ENCODE measurements at places on chromosomes 11 and 22.
A peak's percentile ranks its signal among the peaks of the same experiment; 100 is the strongest.

DNA sequence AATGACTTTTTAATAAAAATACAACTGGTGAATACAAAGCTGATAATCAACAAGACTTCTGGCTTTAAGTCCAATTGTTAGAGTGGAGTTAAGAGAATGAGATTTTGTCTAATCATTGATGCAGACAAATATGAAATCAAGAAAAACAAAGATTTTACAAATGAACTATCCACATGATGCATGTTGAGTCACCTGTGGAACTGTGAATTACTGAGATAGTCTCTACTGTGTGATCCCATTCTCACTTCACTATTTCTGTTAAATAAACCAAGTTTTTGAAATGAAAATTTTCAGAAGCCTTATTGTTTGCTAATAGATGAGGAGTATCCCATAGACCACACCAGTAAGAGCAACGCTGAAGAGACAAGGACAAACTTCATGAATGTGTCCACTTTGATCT lies 8.4 kb upstream of the CTSC start:
- DNase-seq: no peak

- no peak for DNase-seq
Measured at GRCh38 chr11:75814363-75814676, 690 bp upstream of the UVRAG start.

- DNase-seq: no peak
Measured at GRCh38 chr11:71391796-71392195, 56.4 kb downstream of the DHCR7 start.

GRCh38 chr11:45607995-45608394 lies 57.4 kb downstream of the CHST1 start:
- DNase-seq: no peak

- no peak for DNase-seq
Measured at GRCh38 chr11:122847466-122847865, 9.2 kb downstream of the CRTAM start.

- DNase-seq: no peak
Measured at GRCh38 chr11:35949242-35949641, 5.4 kb downstream of the LDLRAD3 start.

DNA sequence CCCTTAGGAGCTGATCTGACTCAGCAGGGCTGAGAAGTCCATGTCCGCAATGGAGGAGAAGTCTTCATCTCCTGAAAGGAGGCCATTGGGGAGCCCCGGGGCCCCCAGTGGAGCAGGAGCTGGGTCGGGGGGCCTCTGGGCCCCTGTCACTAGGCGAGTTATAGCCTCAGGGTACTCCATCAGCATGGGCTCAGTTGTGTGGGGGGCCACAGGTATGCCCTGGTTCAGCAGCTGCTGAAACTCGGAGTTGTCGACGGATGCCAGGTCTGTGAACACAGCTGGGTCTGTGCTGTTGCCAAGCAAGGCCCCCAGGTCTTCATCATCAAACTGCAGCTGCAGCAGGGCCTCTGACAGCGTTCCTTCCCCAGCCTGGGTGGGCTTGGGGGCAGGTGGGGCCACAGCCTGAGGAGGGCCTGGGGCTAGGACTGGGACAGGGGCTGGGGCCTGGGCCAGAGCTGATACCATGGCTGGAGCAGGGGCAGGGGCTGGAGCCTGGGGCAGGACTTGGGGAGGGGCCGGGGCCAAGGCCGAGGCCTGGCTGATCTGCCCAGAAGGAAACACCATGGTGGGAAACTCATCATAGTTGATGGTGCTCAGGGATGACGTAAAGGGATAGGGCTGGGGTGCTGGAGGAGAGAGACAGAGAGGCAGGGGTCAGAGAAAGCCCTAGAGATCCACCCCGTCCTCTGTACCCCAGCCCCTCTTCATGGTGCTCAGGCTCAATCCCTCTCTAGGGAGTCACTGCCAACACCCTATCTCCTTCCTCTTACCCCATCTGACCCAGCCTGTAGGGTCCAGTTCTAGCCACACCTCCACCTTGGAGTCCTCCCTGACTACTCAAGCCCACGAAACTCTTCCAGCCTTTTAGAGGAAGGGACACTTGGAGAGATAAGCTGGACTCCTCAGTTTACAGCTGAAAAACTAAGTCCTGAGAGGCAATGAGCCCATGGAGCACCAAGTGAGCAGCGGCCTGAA lies 8.1 kb downstream of the RELA start:
- no peak for DNase-seq

DNA sequence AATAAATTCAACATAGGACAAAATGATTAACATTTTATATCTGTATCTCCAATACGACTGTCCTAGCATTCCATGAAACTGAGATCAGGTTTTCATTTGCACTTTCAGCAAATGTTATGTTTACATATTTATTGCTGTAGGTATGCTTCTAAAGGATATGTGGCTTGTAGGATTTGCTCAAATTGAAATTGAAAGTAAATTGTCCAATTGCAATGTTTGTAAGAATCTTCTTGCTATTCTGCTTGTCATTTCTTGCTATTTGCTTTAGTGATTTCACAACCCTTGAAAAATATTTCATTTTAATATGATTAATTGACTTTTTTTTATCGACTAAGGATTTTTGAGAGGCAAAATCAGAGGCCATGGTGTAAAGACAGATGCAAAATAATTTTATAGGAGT lies 904.2 kb upstream of the RAG2 start:
- no peak for DNase-seq

GRCh38 chr11:120137187-120137610 lies 714 bp downstream of the TRIM29 start:
- DNase-seq: no peak

GRCh38 chr22:19488884-19489843 lies 9.4 kb downstream of the CDC45 start:
- no peak for DNase-seq

DNA sequence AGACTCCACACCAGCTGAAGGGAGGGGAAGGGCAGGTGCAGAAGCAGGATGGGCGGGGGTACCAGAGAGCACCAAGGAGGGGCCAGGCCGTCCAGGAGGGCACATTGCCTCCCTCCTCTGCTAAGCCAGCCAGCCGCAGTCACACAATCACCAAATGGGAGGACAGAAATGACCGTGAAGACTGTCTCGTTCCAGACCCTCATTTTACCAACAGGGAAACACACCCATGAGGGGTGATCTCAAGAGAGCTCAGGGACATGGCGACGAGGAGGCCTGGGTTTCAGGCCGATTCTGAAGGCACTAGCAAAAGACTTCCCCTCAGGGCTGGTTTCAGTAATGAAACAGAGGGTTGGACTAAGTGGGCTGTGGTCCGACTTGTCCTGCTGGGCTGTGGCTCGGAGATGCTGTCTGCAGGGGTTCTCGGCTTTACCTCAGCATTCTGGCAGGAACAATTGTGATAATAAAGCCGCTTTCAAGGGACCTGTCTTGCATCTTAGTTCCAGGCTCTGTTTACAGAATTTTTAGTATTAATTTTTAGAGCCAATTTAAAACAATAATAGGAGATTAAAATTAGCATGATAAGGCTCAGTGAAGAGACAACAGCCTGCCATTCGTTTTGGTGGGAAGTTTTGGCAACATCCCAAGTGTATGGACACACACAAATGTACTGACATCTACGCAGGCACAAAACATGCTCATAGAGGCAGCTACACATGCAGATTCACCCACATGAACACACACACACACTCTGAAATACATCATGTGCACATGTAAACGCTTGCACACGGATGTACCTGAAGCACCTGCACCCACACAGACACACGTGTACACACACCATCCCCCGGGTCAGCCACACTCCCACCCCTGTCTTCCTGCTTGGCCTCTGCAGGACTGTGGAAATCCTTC lies 2.0 kb upstream of the B3GAT1 start:
- DNase-seq: no peak

- DNase-seq: no peak
Measured at GRCh38 chr11:14746857-14747395, 103.3 kb downstream of the PDE3B start.

- DNase-seq: peak; percentile 78
Measured at GRCh38 chr11:62680825-62681240, 2.0 kb upstream of the UBXN1 start.

GRCh38 chr11:2791139-2791520 lies 91.3 kb upstream of the KCNQ1OT1 start:
- DNase-seq: no peak

DNA sequence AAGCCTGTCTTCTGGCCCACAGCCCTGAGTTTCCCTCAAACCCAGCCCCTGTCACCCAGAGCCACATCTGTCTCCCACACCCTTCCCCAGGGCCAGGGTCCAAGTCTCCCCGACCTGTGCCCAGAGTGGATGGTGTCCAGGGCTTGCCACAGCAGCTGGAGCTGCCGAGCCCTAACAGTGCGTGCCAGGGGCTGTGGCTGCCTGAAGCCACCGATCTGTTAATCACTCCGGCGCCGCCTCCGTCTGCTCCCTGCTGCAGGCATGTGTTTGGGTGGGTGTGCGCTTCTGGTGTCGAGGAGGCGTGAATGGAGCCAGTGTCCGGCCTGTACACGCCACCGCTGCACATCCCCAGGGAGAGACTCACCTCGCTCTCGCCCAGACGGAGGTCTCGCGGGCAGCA lies 26.1 kb downstream of the SHISAL1 start:
- no peak for DNase-seq

DNA sequence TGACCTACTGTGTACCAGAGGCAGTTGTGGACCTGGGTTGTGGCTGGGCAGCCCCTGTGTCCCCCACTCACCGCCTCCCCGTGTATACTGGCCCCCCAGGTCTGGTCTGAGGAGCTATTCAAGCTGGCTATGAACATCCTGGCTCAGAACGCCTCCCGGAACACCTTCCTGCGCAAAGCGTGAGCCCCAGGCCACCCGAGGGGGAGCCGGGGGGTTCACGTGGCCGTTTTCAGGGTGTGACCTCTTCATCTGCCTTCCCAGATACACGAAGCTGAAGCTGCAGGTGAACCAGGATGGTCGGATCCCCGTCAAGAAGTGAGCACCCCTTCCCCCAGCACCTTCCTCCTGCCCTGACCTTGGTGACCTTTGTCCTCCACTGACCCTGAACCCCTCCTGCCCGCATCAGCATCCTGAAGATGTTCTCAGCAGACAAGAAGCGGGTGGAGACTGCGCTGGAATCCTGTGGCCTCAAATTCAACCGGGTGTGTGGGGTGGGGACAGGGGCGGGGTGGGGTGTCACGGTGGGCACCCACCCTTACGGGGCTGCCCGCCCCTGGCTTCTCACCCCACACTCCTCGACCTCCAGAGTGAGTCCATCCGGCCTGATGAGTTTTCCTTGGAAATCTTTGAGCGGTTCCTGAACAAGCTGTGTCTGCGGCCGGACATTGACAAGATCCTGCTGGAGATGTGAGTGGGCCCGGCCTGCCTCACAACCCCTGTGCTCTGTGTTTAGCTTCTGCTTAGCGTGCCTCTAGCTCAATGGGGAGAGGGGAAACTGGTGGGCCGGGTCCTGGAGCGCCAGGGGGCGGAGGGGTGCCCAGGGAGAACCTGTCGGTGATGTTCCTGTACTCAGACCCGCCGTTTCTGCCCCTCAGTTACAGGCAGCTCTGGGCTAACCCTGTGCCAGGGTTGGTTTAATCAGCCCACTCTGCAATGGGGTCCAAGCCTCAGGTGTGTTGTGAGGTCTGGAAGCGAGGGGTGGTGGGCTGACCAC lies 4.1 kb downstream of the PLCB3 start:
- no peak for DNase-seq

DNA sequence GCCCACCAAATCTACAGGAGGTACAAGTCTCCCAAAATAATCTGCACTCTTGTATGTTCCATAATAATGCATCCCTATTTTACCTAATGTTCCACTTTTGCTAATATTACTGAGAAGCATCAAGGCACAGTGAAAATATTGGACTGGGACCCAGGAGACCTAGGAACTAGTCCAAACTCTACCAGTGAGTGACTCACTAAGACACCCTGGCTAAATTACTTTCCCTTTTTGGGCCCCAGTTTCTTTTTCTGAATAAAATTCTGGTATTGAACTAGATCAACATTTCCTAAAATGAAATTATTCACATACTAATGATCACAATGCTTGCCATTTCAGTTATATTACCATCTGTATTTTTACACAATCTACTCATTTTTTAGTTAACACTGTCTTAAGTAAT lies 19.6 kb downstream of the THAP12 start:
- DNase-seq: no peak

GRCh38 chr22:38721551-38721950 lies 15.8 kb downstream of the GTPBP1 start:
- no peak for DNase-seq

- DNase-seq: no peak
Measured at GRCh38 chr11:116180806-116181600, 591.8 kb downstream of the BUD13 start.

DNA sequence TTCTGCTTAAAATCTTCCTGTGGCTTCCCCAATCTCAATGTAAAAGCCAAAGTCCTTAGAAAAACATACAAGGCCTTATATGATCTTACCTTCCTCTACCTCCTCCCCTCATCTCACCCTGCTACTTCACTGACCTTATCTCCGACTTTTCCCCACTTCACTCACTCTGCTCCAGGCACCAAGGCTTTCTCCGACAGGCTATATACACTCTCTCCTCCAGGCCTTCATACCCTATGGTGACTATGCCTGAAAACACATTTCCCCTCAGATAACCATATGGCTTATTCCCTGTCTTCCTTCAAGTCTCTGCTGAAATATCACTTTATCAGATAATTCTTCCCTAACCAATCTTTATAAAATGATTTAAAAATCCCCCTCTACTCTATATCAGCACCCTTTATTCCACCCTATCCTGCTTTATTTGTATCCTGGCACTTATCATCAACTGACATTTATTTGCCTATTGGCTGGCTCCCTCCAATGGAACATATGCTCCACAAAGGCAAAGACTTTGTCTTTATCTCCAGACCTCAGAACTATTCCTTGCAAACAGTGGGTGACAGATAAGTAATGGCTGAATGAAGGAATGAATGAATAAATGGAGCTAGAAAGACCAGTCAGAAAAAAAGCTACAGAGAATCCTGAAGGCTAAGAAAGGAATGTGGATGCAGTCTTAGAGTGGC lies 52.7 kb downstream of the PAK1 start:
- DNase-seq: no peak

DNA sequence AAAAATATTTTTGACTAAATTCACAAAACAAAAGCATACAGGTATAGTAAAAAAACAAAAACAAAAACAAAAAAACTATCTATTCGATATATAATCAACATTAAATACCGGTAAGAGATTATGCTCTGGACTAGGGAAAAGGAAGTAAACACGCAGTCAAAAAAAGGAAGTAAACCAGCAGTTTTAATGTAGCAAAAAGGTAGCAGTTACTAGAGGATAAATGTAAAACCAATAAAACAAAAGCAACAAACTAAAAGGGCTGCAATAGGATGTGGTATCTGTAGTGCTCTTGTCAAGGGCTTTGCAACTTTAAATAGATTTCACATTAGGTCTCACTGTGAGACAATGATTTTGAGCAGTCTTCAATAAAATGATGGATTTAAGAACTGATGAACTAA lies 2.4 kb downstream of the TRIM22 start:
- no peak for DNase-seq

GRCh38 chr11:33633251-33634003 lies 67.2 kb downstream of the C11orf91 start:
- peak; percentile 45 for DNase-seq

GRCh38 chr11:12377824-12378593 lies 638 bp downstream of the PARVA start:
- DNase-seq: peak; percentile 69

- DNase-seq: no peak
Measured at GRCh38 chr11:102936864-102937509, 18.5 kb downstream of the MMP13 start.

Data from H54 (cell line).